Hair follicular keratinocyte (primary cell): ENCODE measurements at places on chromosomes 3 and 15. TPM values are rescaled to one million over a fixed set of nuclear protein-coding genes. Genes with fewer than 3 reads are reported as not detected.

DUOX2 gene
- total RNA-seq: 0.39 TPM in 1 of 2 replicates, not detected in the other

RHCG gene
- 15.5 and 22.8 TPM in 2 replicates for total RNA-seq

VEPH1 gene
- total RNA-seq: 0.08 and 0.34 TPM in 2 replicates

FANCD2 gene
- 8.4 and 20.5 TPM in 2 replicates for total RNA-seq

COL7A1 gene
- 121 and 323 TPM in 2 replicates for total RNA-seq

SCAMP5 gene
- under 0.01 TPM in 1 of 2 replicates, not detected in the other for total RNA-seq

TGM5 gene
- 0.16 TPM in 1 of 2 replicates, not detected in the other for total RNA-seq

LRRC2 gene
- total RNA-seq: under 0.01 and 0.08 TPM in 2 replicates

SEMA3G gene
- 0.46 TPM in 1 of 2 replicates, not detected in the other for total RNA-seq

XRN1 gene
- 7.8 and 10.0 TPM in 2 replicates for total RNA-seq

TRAIP gene
- 5.5 and 14.1 TPM in 2 replicates for total RNA-seq

PRTG gene
- total RNA-seq: under 0.01 TPM in 1 of 2 replicates, not detected in the other

ARID3B gene
- total RNA-seq: 4.0 and 6.8 TPM in 2 replicates

EEF1AKMT4 gene
- 12.5 and 18.3 TPM in 2 replicates for total RNA-seq

CACNA2D3 gene
- total RNA-seq: not detected in 2 replicates

RASL12 gene
- total RNA-seq: 1.1 TPM in 1 of 2 replicates, not detected in the other

SLC6A1 gene
- total RNA-seq: not detected in 2 replicates

MRPS11 gene
- 38.0 and 44.8 TPM in 2 replicates for total RNA-seq

C3orf20 gene
- not detected in 2 replicates for total RNA-seq

XIRP1 gene
- total RNA-seq: not detected in 2 replicates

PRR20G gene
- total RNA-seq: not detected in 2 replicates

SOX14 gene
- total RNA-seq: not detected in 2 replicates

PLAAT1 gene
- 0.19 and 0.55 TPM in 2 replicates for total RNA-seq

IL20RB gene
- total RNA-seq: 75.2 and 175 TPM in 2 replicates

KCNAB1 gene
- not detected in 2 replicates for total RNA-seq

IL5RA gene
- total RNA-seq: not detected in 2 replicates

NTRK3 gene
- total RNA-seq: not detected in 2 replicates

CCR2 gene
- total RNA-seq: not detected in 2 replicates

TBC1D5 gene
- 37.8 and 64.0 TPM in 2 replicates for total RNA-seq

DPPA2 gene
- not detected in 2 replicates for total RNA-seq

UROC1 gene
- not detected in 2 replicates for total RNA-seq

CCRL2 gene
- total RNA-seq: not detected in 2 replicates

CHL1 gene
- 0.08 and 0.47 TPM in 2 replicates for total RNA-seq

B3GALNT1 gene
- total RNA-seq: 9.4 and 15.8 TPM in 2 replicates

DALRD3 gene
- total RNA-seq: 67.4 and 78.1 TPM in 2 replicates

JAGN1 gene
- total RNA-seq: 37.6 and 63.4 TPM in 2 replicates

GXYLT2 gene
- total RNA-seq: 3.3 and 6.0 TPM in 2 replicates

HES1 gene
- 45.3 and 97.6 TPM in 2 replicates for total RNA-seq

LSMEM2 gene
- not detected in 2 replicates for total RNA-seq

CHRM5 gene
- not detected in 2 replicates for total RNA-seq

ESYT3 gene
- total RNA-seq: 0.65 and 1.5 TPM in 2 replicates

RARB gene
- total RNA-seq: 0.42 TPM in 1 of 2 replicates, not detected in the other

LINGO1 gene
- not detected in 2 replicates for total RNA-seq

FOXL2NB gene
- 0.70 and 0.76 TPM in 2 replicates for total RNA-seq

GABRR3 gene
- not detected in 2 replicates for total RNA-seq
